Epithelial cell of esophagus (primary cell): ENCODE measurements at places on chromosomes 4 and X.

DNA sequence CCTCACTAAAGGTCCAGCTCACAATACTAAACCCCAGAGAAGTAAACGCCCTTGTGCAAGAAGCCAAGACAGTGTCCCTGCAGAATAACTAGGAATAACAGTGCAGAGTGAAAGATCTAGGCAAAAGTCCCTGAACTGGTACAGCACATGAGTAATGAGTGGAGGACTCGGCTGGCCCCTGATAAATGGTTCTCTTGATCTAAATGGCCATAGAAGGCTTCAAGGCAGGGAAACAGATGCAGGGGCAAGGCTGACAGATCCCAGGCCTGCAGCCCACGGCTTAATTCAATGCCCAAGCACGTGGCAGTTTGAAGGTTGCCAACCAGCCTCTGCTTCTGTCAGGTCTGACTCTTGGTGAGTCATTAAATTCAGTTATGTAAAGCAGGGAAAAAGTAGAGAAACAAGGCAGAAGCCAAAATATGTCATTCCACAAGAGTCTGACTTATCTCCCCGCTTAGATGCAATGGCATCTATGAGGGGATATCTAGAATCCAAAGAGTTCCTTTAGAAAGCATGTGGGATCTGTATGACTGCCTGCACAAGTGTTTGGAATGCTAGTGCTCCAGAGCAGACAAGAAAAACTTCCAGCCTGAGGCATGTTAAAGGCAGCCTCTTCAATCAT is 121.3 kb downstream of the PRDM5 start:
- peak; percentile 61 for DNase-seq

DNA sequence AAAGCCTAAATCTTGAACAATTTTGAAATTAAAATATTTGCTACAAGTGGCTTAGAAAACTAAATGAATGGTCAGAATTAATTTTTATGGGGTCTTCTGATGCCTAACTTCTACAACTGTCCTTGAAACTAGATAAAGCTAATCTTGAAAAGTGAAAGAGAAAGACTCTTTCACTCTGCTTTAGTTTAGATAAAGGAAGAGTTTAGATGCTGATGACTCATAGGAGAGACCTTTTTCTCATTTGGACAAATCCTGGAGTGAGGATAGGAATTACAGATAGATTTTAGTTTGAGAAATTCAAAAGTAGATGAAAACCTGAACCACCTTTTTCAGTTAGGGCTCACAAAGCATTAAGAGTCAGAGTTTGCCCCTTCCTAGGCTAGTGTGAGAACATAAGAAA is 342.3 kb upstream of the GRID2 start:
- peak; percentile 5 for DNase-seq

DNA sequence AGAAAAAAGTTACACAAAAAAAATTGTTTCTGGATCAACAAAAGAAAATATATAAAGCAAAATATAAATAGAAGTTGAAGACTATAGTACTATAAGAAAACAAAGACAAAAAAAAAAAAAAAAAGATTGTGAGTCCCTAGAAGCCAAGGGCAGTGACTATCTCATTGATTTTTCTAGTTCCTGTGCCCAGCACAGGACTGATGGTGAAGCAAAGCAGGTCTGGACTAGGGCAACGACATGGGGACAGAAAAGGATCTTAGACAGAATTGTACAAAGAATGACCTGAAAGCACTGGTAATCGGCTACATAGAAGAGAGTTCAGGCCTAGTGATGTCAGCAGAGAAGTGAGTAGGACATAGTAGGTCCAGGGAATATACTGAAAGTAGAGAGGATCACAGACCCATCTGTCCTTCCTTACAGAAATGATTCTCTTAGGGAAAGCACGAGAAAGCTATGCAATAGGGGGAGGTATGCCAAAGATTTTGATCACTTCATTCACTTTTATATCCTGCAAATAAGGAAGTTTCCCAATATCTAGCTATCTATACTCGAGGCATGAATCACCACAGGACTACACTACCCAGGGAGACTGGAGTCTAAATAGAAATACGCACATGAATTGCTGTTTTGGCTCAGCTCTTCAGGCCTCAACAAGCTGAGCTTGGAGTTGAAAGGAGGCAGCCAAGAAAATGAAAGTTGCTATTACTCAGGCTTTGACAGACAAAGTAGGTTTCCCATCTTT is 230.9 kb upstream of the GPC4 start:
- DNase-seq, result peak; percentile 90

DNA sequence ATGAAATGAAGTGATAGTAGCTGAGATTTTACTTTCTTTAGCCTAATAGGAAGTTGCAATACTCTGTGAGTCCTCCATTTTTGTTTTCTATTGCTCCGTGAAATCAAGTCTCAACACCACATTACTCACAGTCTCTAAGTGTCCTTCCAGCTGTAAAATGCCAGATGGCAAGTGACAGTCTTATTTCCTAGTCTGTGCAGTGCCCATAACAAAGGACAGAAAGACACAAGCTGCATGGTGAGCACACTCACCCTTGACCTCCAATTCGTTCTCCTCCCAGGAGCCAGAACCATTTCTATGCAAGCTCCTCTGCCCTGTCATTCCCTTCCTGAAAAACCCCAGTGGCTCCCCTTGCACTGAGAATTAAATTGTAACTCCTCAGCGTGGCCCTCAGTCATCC is 101.6 kb downstream of the PARM1 start:
- DNase-seq, result no peak
